Frontal cortex (tissue), 4 donors: ENCODE measurements at places on chromosomes 12 and 14. TPM values are rescaled to one million over a fixed set of nuclear protein-coding genes. Genes with fewer than 3 reads are reported as not detected.

Gene GLIPR1L2
- 0.41 TPM for total RNA-seq

Gene CD163L1
- total RNA-seq, result 5.7 TPM

Gene SSTR1
- total RNA-seq, result 8.2 TPM

DNA sequence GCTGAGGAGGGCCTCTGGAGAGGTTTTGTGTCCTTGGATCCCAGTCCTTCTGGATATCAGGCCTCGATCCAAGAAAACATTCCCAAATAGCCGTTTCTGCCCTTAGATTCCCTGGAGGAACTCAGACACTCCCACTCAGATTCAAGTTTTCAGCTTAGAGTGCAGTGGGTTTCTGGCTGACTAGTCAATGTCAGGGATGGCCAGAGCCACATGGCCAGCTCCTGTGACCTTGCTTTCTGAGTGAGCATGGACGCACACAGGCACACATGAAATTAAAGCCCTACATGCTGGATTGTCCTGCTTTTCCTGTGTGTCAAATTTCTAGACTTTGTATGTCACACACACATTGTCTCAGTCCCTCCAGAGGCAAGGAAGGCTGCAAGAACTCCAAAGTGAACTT, 86.2 kb downstream of the TNFAIP2 start:
- DNase-seq, result no peak

GRCh38 chr14:63747846-63748245, 20.0 kb upstream of the SGPP1 start:
- no peak for DNase-seq

Gene SYT1
- 174 TPM for total RNA-seq

- no peak for DNase-seq
These were observed 1091.8 kb upstream of the ATXN7L3B start for GRCh38 chr12:73445658-73446324.

- DNase-seq, result no peak
These were observed 59.7 kb upstream of the NAP1L1 start for GRCh38 chr12:76144245-76144549.

Gene ADCY4
- 0.82 TPM for total RNA-seq

DNA sequence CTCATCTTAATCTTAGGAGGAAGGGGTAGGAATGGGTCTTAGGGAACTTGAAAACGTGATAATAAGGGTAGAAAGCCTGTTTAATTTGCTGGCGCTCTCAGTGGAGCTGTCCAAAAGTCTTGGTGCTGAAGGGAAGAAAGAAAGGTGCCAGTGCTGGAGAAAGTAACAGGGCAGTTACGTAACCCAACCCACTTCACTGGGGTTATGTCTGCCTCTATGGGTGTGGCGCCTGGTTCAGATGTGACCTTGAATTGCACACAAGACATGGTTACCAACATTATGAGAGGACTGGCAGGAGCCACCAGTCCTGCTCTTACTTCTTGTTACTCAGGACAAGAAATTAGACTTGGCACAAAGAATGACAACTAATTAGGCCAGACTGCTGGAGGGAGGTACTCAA, 18.6 kb upstream of the GPATCH2L start:
- DNase-seq, result no peak

Gene CCDC196
- total RNA-seq, result not detected

DNA sequence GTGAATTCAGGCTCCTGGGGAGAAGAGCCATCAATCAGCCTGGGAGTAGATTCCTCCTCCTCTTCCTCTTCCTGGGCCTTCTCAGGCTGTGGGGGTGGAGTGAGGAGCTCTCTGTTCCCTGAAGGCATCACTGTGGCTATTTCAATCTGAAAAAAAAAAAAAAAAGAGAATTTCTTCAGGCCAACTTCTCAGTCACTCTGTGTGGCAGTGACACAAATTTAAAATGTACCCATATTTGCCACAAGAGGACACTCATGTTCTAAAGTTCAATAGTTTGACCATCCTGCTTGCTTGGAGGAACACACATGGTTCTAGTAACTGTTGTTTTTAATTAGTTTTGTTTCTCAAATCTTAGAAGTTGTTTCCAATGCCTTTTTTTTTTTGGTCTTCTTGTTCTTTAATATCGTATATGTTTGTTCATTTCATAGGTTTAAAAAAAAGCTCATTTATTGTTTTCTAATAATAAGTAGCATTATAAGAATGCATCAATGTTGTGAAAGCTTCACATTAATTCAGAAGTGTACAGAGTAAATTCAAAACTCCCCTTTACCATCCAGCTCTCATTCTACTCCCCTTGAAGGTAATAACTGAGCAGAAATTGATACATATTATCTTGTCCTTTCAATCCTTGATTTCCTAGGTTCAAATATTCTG, 23.3 kb upstream of the CCER1 start:
- no peak for DNase-seq

- no peak for DNase-seq
These were observed 2.8 kb downstream of the PHETA1 start for GRCh38 chr12:111366075-111366474.

Gene MYO1H
- under 0.01 TPM for total RNA-seq

DNA sequence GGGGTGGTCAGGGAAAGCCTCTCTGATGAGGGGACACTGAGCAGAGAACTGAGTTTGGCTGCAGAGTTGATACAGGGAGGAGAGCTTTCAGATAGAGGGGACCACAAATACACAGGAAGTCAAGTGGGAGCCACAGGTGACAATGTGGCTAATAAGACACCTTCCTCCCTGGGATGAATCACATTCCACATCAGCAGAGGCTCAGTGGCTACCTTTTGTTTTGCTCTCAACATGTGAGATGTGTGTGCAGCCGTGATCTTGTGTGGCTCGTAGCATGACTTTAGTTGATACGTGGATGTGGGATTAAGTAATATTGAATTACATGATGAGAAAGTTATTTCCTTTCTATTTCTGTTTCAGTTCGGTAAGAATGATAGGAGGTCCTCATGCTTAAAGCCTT, 7.5 kb downstream of the CRADD start:
- DNase-seq, result no peak

GRCh38 chr14:41201696-41202095, 405.0 kb upstream of the LRFN5 start:
- DNase-seq, result no peak

DNA sequence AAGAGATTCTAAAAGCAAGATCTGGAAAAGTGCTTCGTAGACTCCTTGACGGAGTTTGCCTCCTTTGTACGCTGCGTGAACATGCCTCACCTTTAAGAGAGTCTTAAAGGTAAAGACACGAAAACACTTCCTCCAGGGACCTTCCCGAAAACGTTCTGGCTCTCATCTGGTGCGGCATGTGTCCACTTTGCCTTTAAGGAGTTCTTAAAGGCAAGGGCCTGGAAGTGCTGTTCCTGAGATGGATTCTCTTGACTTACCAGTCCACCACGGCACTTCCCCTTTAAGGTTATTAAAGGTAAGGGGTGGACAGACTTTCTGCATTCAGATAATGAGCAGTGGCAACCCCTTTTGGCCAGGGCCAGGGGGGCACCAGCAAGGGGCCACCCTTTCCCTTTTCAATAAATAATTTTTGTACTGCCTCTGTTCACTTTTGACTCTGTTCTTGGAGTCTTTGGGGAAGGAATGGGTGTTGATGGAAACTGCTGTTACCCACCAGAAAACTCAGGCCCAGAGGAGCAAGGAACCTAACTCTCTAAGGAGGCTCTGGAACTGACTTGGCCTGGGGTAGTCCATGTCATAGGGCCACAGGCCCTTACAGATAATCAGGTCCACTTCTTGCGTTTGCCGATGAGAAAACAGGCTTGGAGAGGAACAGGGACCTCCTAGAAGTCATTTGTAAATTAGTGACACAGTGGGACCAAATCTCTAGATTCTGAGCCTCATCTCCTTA, 4.4 kb downstream of the REM2 start:
- DNase-seq, result no peak

Gene SYCP3
- 0.82 TPM for total RNA-seq

DNA sequence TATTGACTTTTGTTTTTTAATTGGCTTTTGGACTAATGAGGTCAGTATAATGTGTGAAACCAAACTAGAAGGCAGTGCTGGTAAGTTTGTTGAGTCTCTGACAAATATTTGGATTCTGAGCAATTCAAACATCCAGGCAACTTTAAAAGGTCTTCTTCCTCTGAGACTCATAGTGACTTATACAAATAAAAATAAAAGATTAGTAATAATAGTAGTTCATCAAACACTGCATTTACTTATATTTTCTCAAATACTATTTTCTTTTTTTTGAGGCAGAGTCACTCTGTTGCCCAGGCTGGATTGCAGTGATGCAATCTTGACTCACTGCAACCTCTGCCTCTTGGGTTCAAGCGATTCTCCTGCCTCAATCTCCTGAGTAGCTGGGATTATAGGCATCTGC, 337.9 kb downstream of the DAD1 start:
- DNase-seq, result no peak

DNA sequence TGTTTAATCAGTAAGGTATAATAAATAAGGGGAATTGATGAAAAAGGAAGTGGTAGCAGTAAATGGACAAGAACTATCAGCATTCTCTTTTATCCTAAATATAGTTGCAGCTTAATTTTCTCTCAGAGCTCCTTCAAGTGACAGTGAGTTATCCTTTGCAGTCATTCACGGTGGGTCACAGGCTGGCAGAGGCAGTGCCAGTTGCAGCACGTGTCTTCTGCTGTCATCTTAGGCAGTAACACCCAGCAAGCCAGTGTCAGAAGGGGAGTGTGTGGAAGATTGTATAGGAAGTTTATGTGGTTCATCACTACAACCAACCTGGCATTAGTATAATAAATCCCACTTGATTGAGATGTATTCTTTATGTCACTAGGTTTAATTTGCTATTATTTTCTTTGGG, 170.0 kb downstream of the CCDC91 start:
- no peak for DNase-seq
